Activated CD4-positive, alpha-beta T cell treated with anti-CD3 and anti-CD28 coated beads, Interleukin-2, Interleukin-4, amounts not matched to agents 100 ng/mL and 50 ng/mL, durations not matched to agents 16 hours and 8 hours (primary cell): ENCODE measurements at places on chromosomes 3 and 15.
A peak's percentile ranks its signal among the peaks of the same experiment; 100 is the strongest.

DNA sequence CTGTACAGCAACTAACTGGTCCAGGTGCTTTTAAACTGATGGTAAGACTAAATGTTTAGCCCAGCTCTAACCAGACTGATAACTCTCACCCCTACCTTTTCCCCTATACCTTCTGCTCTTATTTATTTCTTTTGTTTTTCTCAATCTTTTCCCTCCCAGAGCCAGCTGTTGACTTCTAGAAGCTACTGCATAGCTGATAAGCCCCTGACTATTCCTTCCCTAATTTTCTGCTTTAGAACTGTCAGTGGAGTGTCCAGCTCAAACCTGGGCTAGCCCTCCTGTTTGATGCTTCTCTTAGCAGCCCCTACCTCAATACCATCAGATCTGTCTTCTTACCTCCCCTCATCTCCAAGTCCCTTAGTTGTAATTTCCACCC, 20.6 kb downstream of the SLC35G2 start:
- no peak for DNase-seq

- DNase-seq = peak; percentile 93
These were observed 68.9 kb upstream of the TNFSF10 start for GRCh38 chr3:172591876-172592771.

DNA sequence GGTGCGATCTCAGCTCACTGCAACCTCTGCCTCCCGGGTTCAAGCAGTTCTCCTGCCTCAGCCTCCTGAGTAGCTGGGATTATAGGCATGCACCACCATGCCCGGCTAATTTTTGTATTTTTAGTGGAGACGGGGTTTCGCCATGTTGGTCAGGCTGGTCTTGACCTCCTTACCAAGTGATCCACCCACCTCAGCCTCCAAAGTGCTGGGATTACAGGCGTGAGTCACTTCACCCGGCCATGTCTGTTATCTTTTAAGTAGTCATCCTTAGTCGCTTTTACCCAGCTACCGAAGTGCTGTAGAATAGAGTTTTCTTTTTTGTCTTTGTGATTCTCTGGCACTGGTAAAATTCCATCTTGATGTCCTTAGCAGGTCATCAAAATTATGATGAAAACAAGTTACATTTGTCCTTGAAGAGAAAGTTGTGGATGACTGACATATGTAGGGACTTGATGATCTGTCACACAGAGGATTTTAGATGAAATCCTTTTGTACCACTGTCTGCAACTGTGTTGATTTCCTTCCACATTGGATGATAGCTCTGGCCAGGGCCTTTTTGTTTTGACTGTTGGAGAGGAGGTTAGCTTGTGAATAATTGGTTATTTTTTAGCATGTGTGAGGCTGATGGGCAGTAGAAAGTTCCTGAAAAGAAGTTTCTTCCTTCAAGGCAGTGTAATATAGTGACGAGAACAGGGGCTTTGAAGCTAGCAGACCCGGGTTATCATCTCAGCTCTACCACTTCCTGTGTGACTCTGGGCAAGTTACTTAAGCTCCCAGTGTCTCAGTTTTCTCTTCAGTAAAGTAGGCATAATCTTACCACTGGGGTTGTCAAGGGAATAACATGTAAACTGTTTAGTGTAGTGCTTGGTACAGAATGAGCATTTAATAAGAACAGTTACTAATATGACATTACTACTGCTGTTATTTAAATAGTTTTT, 18.8 kb downstream of the ATG7 start:
- peak; percentile 71 for DNase-seq

DNA sequence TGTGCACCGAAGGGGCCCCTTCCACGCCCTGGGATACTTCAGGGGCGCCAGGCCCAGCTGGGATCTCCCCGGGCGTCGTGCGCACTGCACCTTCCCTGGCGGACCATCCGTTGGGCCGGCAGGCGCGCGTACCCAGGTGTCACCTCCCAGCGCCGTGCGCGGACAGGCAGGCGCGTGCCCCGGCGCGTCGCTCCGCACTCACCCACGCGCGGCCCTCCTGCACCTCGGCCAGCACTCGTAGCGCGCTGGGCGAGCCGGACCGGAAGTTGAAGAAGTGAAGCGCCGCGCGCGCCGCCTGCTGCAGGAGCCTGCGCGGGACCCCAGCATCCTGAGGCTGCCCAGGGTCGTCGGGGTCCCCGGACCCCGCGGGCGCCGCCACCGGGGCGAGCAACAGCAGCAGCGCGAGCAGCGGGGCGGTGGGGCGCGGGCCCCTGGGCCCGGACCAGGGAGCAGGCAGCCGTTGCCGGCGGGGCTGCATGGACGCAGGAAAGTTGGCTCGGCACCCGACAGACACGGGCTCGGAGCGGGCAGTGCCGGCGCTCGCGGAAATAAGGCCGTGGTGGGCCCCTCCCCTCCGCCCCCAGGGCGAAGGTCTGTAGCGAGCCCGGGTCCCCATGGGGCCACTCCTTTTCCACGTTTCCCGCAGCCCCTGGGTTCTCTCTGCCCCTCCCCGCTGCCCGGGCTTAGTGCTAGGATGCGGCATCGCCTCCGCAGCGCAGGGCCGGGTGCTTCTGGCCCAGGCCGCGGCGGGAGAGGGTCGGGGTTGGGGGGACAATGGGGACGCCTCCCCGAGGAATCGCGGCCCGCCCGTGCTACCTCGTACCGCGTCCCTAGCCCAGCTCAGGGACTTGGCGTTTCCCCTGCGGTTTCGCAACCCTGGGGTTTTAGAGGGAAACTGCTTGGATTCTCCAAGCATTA, at the start of gene RARRES1:
Gene RARRES1, minus strand, starts transcription at position 520 of the 918 bp plus-strand sequence. Its CDS starts 42 bp downstream, at position 478.
- DNase-seq = peak; percentile 39

DNA sequence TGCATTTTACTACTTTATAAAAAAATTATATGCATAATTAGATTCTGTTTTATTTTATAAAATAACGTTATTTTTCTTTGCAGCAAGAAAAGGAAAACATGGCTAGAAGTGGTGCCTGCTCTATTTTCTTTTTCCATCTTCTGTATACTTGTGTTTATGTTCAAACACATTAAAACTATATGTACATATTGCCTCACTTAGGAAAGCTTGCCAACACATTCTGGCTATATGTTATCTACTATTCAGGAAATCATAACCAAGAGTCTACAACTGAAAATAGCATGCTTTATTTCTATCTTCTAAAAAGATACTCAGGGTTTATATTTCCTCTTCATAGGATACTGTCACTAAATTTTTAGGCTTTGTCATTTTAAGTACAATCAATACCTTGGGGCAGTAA, 90.2 kb upstream of the KCNMB2 start:
- no peak for DNase-seq

DNA sequence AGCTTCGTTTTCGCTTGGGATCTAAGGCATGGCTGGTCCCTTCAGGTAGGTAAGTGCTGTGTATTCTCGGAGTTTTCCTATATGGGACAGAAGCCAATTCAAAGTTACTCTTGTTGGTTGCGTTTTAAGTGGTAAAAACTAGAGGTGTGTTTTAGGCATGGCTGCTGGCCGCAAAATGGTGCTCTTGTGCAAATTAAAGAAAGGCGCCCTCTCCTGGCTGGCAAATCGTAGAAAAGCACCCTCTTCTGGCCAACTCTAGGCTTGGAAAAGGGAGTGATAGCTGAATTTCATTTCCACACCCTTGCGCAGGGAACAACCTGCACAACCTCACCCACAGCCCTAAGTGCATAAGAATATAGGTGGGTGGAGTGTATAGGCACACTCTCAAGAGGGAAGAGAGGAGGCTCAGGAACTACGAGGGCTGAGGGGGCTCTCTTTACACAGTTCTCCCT, 23.5 kb downstream of the DRD3 start:
- peak; percentile 19 for DNase-seq

DNA sequence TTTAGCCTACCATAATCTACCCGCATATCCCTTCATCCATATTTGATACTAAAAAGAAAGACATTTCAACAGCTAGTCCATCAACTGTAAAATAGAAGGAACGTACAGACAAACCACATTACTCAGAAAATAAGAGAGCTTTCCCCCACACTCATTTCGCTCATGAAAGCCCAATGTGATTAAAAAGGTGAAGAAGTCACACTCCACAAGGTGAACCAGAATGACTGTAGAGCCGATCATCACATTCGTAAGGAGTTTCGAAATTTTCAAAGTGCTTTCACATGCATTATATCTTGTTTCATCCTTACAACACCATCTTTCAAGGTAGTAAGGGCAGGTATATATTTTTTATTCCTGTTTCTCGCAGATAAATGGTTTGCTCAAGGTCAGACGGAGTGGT, 225.3 kb downstream of the FOXP1 start:
- peak; percentile 88 for DNase-seq

GRCh38 chr15:92120094-92120795, 266.7 kb downstream of the SLCO3A1 start:
- DNase-seq = no peak

- no peak for DNase-seq
These were observed 49.7 kb downstream of the LRRN1 start for GRCh38 chr3:3848923-3849275.

DNA sequence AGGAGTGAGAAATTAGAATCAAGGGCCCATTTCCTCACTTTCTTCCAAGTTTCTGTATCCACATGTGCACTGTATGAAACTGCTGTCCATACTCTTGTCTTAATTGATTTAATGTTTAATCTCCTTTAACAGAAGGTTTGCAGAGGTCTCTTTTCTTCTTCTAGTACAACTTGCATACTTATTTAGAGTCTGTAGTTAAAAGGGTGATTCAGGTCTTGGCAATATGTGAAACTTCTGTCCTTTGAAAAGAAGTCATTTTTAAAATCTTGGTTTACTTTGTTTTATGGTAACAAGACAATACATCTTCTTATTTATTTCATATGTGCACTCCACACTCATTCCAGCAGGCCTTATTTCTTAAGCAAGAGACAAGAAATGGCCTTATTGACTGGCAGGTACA, 25.8 kb downstream of the TMEM45A start:
- no peak for DNase-seq

- DNase-seq = no peak
These were observed 1.1 kb upstream of the ALCAM start for GRCh38 chr3:105365391-105366325.

- DNase-seq = peak; percentile 46
These were observed 11.7 kb downstream of the EDEM1 start for GRCh38 chr3:5198986-5199731.

DNA sequence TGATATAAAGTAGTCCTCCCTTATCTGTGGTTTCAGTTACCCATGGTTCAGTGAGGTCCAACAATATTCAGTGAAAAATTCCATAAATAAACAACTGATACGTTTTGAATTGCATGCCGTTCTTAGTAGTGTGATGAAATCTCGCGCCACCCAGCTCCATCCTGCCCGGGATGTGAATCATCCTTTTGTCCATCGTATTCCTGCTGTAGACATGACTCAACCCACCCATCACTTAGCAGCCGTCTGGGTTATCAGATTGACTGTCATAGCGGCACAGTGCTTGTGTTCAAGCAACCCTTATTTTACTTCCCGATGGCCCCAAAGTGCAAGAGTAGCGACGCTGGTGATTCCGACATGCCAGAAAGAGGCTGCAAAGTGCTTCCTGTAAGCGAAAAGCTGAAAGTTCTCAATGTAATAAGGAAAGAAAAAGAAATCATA, 48.0 kb upstream of the MEX3B start:
- DNase-seq = no peak

- no peak for DNase-seq
These were observed 52.6 kb upstream of the ABHD10 start for GRCh38 chr3:111926266-111926676.
